ENCODE measurements at places on chromosomes 11 and 22.

GRCh38 chr11:122248939-122249338, 132.9 kb upstream of the BLID start:
- no peak for DNase-seq

- no peak for DNase-seq
Measured at GRCh38 chr11:74033046-74033445, 24.2 kb upstream of the UCP3 start.

DNA sequence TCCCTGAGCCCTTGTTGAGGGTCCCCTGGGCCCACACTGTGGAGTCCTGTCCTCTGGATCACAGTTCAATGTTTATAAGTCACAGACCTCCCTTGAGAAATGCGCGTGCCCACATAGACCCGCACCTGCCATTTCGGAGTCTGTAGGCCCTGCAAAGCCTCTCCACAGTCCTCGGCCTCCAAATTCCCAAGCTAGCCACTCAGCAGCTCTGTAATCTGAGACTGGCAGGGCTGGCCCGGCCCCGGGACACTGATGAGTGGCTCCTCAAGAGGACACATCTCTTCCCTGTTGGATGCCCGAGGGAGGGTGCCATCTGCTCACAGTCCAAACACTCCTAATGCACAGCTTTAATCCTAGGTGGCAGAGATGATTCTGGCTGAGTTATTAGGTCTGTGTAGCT, 39.1 kb downstream of the B3GAT1 start:
- DNase-seq: no peak

DNA sequence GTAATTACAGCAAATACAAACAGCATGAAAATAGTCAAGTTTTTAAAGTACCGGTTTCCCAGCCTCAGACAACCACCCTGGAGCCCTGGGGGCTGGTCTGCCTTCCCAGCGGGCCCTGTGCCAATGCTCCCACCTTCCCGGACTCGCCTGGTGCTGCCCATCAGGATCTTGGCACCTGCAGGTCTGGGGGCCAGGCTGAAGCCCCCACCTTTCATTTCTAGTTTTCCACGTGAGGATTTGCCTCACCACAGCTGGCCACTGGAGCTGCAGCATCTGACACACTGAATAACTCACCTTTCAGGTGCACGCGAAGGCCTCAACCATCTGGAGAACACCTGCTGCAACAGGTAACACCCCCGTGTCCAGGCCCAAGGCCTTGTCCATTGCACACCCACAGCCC, 108.7 kb upstream of the THY1 start:
- no peak for DNase-seq

- no peak for DNase-seq
Measured at GRCh38 chr11:128506999-128507611, 80.3 kb downstream of the ETS1 start.

- no peak for DNase-seq
Measured at GRCh38 chr11:1083621-1084551, 9.2 kb downstream of the MUC2 start.

- no peak for DNase-seq
Measured at GRCh38 chr22:41917903-41918791, 3.3 kb upstream of the SHISA8 start.

Data from effector memory CD8-positive, alpha-beta T cell (primary cell).